ENCODE measurements at places on chromosomes 6 and 20.
A peak's percentile ranks its signal among the peaks of the same experiment; 100 is the strongest.

GRCh38 chr6:33313709-33314514 lies at the start of gene TAPBP:
Gene TAPBP (minus strand): TSS chr6:33314078. CDS start chr6:33314041, 37 bp downstream.
- peak; percentile 50 for DNase-seq

DNA sequence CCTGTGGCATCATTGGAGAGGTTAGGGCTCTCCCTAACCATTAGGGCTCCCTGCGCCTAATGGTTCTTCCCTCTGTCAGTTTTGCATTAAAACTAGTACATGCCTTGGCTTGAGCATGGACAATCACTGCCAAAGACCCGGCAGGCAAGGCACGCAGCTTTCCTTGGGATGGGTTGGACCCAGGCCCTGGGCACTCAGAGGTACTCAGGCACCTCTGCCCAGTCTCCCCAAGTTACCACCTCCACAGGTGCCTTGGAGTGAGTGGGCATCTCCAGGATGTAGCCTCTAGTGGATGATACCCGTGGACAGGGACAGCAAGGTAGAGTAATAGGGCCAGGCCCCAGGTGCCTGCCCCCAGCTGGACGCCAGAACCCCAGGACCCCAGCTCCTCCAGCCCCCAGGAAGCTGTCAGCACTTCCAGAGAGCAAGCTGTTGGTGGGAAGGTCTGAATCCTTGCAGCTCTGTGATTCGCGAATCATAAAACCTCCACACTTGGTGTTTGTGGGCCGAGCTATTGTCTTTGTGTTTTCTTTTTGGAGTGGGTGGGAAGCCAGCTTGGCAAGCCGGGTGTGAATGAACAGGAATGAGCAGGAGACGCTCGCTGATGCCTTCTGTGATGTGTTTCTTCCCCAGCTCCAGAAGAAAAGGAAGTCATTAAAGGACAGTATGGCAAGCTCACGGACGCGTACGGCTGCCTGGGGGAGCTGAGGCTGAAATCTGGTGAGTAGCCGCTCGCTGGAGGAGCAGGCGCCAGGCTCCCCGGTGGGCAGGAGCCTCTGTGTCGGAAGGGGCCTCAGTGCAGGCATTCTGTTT lies 35.1 kb downstream of the SYNJ2 start:
- DNase-seq: no peak

- no peak for DNase-seq
Measured at GRCh38 chr6:25287941-25288340, 8.8 kb downstream of the CARMIL1 start.

DNA sequence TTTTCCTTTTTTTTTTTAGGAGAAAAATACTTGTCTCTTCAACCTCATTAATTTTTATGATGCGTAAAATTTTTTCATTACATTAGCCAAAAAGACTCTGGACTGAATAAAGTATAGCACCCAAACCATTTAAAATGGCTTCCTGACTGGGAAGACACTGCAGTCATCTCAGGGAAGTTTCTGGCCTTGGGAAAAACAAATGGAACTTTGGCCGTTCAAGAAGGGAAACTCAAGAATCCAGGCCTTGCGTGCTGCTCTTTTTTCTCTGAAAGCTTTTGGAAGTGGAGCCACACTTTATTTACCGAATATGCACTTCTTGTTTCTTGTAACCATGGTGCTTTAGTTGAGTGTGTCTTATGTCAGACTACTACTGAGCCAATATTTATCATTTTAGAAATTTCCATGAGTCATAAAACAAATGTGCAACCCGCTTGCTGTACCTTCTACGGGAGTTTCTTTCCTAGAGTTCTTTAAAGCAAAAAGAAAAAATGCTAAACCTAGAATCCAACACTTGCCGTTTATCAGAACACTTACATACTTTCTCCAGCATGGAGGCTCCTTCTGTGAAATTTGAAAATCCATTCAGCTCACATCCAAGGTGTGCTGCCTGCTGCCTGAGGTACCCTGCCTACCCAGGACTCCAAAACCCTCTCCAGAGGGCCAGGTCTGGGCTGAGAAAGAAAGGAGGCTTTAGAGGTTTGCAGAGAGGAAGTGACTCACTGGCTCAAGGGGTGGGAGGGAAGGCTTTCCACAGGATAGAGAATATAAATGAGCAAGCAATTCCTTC lies 11.5 kb upstream of the DSTN start:
- DNase-seq: peak; percentile 88

- no peak for DNase-seq
Measured at GRCh38 chr6:91487696-91488392, 901.0 kb upstream of the MAP3K7 start.

DNA sequence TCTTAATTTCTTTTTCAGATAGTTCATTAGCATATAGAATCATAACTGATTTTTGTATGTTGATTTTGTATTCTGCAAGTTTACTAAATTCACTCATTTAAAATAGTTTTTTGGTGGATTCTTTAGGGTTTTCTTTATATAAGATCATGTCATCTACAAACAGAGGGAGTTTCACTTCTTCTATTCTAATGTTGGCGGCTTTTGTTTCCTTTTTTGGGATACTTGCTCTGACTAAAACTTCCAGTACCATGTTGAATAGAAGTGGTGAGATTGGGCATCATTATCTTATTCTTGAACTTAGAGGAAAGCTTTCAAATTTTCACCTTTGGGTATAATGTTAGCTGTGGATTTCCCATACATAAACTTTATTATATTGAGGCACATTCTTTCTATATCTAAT lies 296.9 kb downstream of the BCKDHB start:
- DNase-seq: no peak

DNA sequence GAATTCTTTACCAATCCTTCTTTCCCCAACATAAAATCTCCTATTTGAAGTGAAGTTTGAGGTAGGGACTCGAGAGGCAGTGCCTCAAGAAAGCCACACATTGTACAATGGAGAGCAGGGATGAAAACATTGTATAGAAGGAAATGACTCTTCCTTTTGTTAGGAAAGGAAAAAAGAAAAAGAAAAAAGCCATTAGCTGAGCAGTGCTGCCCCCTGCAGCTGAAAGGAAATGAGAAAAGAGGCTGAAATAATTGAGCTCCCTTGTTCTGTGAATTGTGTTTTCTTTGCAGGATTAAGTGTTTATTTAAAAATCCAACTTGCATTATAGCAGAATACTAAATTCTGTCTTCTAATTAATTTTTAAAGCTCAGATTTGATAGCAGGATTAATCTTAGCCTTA lies 162.9 kb upstream of the SASH1 start:
- DNase-seq: peak; percentile 43

GRCh38 chr6:41426438-41426851 lies 91.0 kb downstream of the NCR2 start:
- DNase-seq: no peak

GRCh38 chr6:21508753-21509152 lies 84.8 kb upstream of the SOX4 start:
- DNase-seq: no peak

DNA sequence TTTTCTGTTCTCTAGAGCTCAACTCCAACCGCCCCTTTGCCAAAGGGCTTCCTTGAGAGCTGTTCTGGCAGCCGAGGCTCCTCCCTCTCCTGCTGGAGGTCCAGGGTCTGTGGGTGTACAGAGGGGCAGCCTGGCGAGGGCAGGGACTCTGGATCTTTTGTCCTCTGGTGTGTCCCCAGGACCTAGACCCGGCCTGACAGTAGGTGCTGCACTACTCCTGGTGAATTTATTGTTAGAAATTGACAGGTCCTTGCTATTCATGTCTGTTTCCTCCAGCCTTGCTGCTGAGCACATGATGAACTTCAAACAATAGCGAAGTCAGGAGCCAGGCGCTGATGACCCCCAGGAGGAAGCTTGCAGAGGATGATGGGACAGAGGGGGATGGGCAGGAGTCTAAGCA lies 234.7 kb upstream of the SULF2 start:
- DNase-seq: no peak

DNA sequence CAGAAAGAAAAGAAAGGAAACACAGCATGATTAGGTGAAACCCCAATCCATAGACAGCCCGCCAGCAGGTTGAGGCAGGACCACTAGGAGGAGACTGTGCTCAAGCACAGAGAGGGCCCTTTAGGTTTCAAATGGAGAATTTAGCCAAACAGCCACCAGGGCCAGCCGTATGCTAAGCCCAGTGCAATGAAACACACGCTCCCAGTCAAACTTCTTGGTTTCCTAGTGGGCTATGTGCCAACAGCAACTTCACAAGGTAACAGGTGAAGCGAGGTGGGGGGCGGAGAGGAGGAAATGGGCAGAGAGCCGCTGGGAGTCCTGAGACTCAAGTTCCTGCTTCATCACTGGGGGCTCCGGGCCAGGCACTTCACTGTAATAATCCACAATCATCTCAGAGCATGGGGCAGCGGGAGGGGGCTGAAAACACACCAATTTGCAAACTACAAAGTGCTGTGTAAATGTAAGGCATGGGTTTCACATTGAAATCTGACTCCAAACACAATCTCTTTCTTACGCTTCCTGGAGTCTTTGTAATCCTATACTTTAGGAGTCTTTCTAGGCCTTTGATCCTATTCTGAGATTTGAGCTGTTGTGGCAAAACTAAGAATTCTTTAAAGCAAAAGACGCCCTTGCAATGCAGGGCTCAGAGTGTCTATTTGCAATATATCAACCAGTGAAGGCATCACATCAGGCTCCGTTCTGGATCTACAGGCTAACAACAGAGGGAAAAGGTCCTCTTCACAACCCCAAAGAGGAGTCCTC lies 117.3 kb downstream of the OPRM1 start:
- peak; percentile 31 for DNase-seq

GRCh38 chr20:31670371-31671228 lies 32.9 kb downstream of the COX4I2 start:
- no peak for DNase-seq

GRCh38 chr6:6749702-6750491 lies 161.4 kb downstream of the LY86 start:
- peak; percentile 86 for DNase-seq

GRCh38 chr6:140663094-140663493 lies 1288.6 kb upstream of the CITED2 start:
- DNase-seq: no peak

DNA sequence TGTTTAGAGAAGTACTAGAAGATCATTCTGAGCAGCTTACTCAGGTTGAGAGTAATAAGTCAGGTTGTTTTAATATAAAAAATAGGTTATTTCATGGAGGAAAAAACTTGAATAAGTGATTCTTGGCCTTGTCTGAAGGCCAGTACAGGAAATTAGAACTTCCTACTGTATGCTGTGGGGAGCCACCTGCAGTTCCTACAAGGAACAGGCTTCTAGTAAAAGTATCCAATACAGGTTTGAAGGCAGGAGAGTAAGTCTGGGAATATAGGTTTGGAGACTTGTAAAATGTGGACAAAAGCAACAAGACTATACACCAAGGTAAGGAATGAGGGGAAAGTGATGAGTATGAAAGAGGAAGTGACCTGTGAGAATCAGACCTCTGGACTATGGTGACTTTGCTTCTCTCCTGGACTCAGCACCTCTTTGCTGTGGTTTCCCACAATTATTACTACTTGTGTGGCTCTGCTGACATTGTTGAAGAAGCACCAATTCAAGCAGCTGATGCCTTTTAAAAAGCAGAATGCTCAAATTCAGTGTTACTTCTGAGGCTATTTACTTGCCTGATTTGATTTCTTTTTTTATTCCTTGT lies 278.6 kb downstream of the TBC1D7 start:
- DNase-seq: no peak

DNA sequence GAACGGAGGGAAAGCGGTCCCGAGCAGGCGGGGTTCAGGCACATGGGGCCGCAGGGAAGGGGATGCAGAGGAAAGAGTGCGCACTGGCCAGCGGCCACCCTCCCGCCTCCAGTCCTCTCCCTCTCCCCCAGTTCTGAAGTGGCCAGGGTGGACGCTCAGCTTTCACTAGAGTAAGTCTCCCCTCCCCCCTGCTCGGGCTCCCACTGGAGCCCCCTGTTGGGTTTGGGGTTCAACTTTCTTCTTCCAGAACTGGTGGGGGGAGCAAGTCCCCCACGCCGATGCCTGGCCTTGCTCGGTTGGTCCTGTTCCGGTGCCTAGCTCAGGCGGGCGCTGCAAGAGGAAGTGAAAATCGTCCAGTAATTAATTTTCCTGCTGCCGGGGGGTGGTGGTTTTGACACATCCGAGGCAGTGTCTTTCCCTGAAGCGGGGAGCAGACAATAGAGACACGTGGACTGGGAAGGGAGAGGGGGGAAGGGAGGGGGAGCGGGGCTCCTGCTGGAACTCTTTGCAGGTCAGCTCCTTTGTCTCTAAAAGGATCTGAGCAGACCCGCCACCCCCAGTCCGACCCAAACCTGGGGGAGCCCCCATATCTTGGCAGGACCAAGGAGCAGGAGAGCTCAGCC lies 824 bp upstream of the SCRT2 start:
- DNase-seq: no peak

GRCh38 chr6:136920216-136920615 lies 1.9 kb upstream of the SLC35D3 start:
- peak; percentile 22 for DNase-seq

DNA sequence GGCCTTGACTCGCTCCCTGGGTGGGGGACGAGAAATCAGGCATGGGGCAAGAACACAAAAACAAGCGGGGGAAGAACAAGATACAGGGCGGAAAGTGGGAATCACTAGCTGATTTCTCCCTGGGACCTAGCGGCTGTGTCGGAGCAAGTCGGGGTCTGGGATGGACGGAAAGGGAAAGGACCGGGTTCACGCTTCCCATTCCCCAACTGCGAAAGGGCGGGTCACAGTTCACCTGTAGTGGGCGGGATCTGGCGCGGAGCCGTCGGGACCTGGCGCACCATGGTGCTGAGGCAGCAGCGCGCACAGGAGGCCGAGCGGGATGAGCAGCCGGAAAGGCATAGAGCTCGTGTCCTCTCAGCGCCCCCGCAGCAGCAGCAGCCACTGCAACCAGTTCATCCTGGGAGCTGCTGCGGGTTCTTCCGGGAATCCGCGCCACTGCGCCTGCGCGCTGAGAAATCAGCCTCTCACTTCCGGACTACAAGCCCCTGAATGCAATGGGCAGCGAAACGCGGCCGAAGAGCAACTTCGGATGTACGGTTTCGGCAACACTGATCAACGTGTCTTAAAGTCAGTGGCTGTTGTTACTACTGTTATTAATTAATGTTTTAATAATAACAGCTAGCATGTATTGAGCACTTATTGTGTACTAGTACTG lies at the start of gene EDEM2:
Gene EDEM2, minus strand, starts transcription at position 417 of the 655 bp plus-strand sequence. Its CDS starts 78 bp downstream, at position 339.
- DNase-seq: peak; percentile 95

- no peak for DNase-seq
Measured at GRCh38 chr6:118367314-118367713, 180.8 kb upstream of the PLN start.

DNA sequence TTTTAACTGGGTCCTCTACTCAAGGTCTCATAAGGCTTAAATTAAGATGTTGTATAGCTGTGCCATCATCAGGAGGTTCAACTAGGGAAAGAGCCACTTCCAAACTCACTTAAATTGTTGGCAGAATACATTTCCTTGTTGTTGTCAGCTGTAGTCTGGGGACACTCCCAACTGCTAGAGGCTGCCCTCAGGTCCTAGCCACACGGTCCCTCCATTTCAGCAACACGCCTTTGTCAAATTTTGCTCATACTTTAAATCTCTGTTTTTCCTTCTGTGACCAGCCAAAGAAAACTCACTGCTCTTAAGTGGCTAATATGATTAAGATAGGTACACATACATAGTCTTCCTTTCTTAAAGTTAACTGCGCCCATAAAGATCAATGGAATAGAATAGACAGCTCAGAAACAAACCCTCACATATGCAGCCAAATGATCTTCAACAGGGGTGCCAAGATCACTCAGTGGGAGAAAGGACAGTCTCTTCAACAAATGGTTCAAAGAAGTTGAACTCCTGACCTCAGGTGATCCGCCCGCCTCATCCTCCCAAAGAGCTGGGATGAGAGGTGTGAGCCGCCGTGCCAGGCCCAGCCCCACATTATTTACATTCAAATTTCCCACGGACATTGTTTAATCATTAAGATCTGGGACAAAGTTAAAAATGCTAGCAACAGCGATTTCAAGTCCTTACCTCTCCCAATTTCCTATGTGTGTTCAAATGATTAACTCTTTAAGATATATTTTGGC lies 76.4 kb upstream of the ELOVL5 start:
- DNase-seq: no peak
